ENCODE measurements at places on chromosomes 16 and 17.

GRCh38 chr16:88010968-88011483, 59.8 kb downstream of the BANP start:
- no peak for DNase-seq

- no peak for DNase-seq
Observed at GRCh38 chr16:9327253-9327652, 235.8 kb downstream of the HAPSTR1 start.

DNA sequence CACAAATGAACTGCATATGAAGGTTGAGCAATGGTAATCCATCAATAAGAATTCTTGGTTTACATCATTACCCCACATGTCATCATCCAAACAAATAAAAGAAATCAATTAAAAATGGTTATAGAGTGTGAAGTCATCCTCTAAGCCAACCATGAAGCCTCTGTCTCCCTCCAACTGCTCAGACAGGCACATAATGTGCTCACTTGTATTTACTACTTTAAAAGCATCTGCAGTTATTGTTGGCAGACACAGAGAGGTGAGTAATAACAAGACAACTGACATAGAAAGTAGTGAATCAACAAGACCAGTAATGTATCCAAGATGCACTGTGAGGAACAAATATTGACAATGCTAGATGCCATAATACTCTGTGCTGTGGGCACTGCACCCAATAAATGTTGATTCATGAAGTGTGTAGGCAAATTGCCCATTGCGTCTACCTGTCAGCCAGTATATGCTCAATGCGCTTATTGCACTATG, 20.0 kb downstream of the ADAMTS18 start:
- DNase-seq = no peak

DNA sequence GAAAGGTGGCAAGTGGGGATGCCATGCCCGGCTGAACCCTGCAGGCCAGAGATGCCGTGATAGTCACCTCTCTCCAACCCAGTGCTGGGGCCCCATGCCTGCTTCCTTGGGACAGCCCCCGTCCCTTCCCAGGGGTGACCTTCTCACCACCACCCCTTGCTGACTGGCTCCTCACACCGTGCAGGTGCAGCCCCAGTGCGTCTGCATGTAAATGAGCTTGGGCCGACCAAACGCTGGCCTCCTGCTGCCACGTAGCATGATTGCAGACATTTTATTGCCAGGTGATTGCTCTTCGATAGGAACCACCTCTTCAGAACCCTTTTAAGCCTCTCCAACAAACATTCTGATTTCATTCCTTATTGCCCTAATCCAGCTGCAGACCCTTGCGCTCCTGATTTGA, 32.5 kb downstream of the ASIC2 start:
- DNase-seq = no peak

DNA sequence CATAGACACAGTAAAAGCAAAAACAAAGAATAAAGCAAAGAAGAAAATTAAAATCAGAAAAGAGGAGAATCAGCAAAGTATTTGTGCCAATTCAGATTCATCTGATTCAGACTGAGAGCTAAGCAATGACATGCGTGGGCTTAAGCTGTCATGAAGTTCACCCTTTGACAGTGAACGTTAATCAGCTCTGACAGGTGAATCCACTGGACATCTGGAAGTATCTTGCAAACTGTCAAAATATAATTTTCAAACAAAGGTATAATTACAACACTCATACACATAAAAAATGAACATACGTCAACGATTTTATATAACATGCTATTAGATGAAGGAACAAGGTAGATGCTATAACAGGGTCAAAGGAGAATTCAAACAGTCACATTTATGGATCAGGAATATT, 596.3 kb upstream of the SALL1 start:
- DNase-seq = no peak

All from IMR-90 (cell line).